ENCODE measurements at places on chromosomes 2 and 18.

DNA sequence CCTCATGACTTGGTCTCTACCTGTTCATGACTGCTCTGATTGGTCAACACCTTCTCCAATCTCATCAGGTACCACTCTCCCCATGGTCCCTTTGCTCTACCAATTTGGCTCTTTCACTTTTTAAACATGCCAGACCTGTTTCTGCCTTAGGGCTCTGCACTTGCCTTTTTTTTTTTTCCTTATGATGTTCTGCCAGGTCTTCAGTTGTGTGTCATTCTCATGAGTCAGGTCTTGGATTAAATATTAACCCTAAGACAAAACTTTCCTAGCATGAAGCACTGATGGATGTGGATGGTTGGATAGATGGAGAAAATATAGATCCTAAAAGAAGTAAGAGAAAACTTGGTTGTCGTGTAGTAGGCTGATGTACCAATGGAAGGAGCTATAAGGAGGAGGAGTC is 219.3 kb downstream of the TTC32 start:
- no peak for DNase-seq

DNA sequence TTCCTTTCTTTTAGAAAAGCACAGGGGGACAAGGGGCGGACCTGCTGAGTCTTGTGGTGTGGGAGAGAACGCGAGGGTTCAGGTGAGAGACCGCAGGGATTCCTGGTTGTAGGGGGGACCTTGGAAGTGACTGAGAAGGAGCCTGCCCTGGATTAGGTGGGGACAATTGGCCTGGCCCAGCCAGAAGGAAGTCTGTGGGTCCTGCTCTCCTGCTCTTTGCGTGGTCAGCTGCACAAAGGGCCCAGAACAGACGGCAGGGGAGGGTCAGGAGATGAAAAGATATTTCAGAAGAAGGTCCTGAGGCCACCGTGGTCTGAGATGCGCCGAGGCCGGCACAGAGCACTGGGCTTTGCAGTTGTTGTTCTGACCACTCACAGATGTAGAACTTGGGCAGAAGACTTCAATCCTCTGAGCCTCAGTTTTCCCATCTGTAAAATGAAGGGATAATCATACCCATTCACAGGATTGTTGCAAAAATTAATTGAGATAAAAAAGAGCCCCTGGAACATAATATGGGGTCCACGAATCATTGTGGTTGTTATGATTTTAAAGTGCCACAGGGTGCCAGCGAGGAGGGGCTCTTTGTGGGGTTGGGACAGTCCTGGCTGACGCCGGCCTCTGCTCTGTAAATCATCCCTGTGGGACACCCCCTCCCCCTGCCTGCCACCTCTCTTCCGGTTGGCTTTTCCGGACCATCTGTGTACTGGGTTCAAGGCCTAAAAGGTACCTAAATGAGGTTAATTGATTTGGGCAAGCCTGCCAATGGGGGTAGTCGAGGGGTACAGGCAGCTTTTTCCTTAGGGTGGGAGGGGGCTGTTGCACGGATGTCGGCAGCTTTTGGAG is 1.8 kb downstream of the LPIN1 start:
- DNase-seq: no peak

- no peak for DNase-seq
Measured at GRCh38 chr2:60516383-60516811, 37.1 kb downstream of the BCL11A start.

GRCh38 chr2:151927501-151928221 is 99.4 kb upstream of the ARL5A start:
- DNase-seq: no peak

GRCh38 chr2:14232217-14232616 is 400.3 kb upstream of the LRATD1 start:
- no peak for DNase-seq

GRCh38 chr2:233819884-233820773 is 34.2 kb downstream of the HJURP start:
- DNase-seq: no peak

DNA sequence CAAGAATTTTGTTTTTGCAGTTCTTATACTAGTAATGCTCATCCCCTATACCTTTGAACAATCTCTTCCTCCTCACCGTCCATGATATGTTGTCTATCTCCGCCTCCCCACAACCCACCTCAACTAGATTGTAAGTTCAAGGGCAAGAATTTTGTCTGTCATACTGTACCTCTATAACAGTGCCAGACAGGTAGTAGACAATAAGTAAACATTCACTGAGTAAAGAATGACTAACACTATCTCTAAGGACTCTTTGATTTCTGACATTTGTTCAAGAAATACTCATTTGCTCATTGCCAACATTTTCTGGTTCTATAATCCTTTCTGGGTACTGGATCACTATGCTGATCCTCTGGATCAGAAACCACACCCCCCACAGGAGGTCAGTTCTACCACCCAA is 82.4 kb downstream of the EXOC6B start:
- no peak for DNase-seq

- DNase-seq: no peak
Measured at GRCh38 chr2:201797175-201797840, 9.0 kb upstream of the CDK15 start.

DNA sequence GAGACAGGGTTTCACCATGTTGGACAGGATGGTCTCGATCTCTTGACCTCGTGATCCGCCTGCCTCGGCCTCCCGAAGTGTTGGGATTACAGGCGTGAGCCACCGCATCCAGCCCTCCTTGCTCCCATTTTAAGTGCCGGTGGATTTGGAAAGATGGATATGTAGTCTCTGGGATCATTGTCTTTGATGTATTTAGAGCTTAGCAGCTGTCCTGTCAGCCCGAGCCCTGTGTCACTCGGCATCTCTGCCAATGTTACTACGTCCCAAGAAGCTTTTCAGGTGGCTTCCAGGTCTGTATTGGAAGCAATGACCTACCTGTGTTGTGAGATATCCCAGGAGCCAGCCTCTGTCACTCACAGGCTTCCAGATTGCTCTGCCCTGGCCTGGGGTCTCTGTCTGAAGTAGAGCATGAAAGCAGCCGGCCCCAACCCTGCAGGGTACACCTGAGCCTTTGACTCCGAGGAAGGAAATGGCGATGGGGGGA is 35.3 kb downstream of the MAP4K4 start:
- DNase-seq: no peak

GRCh38 chr18:43422518-43422917 is 145.2 kb upstream of the SYT4 start:
- peak; percentile 49 for DNase-seq

- DNase-seq: peak; percentile 48
Measured at GRCh38 chr2:216113572-216113971, 4.4 kb downstream of the XRCC5 start.

All from NCI-H82 (cell line).